Hematopoietic multipotent progenitor cell (in vitro differentiated cells): ENCODE measurements at places on chromosomes 1 and 21. TPM values are rescaled to one million over a fixed set of nuclear protein-coding genes. Genes with fewer than 3 reads are reported as not detected.

The ALPL gene
- total RNA-seq: 0.81 TPM

The KRTAP20-3 gene
- total RNA-seq: not detected

The COL18A1 gene
- 12.9 TPM for total RNA-seq

The GBP6 gene
- total RNA-seq: under 0.01 TPM

DNA sequence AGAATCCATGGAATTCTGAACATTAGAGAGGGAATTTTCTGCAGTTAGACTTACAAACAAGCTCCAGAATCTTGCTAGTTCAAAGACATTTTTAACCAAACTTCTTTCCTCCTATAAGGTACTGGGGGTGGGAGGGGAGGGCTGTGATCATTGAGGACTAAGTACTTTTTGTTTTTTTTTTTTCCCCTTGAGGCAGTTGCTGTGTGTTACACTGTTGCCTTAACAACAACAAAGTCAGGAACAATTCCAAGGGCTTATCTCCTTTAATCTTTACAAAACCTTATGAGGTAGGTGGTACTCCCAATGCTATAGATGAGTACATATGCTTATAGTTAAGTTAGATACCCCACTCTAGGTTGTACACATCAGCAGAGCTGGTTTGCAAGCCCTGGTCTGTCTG, 62.9 kb downstream of the PPP1R12B start:
- DNase-seq: no peak

GRCh38 chr1:150922519-150922975, 3.6 kb upstream of the SETDB1 start:
- DNase-seq: peak; percentile 86

- no peak for DNase-seq
Observed at GRCh38 chr1:27941671-27942540, 7.1 kb downstream of the SMPDL3B start.

GRCh38 chr1:74429580-74429979, 82.8 kb downstream of the LRRC53 start:
- DNase-seq: no peak

DNA sequence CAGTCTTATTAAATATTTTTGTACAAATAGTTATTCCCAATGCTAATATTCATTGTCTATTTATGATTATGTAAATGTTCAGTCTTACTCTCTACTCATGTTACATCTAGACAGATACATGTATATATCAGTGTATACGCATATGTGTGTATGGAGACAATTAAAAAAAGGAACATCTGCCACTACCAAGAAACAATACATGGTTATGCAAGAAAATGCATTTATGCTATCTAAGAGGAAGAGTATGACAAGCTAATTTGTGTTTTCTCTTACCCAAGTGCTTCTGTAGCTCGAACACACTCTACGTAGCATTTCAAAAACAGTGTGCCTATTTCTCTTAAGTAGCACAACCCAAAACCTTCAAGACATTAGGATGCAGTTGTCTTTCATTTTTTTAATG, 6.1 kb upstream of the RLF start:
- DNase-seq: no peak

GRCh38 chr1:119204197-119204960, 63.9 kb upstream of the WARS2 start:
- no peak for DNase-seq

DNA sequence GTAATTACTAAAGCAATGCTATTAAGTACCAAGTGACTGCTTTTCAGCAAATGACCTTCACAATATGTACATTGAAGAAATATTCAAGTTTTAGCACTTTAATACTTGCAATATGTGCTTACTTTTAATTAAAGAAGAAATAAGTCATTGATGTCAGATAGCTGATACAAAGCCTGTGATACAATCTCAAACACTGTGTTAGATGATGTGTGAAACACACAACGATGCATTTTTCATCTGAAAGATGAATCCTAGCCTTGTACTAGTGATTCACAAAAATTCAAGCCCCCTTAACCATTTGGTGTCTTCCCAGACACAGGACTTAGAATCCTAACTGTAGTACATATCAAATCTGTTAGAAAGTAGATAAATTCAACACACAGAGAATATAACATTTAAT, 724.1 kb upstream of the ADAMTS5 start:
- DNase-seq: no peak

GRCh38 chr1:57307392-57308170, 116.3 kb downstream of the DAB1 start:
- DNase-seq: peak; percentile 21

DNA sequence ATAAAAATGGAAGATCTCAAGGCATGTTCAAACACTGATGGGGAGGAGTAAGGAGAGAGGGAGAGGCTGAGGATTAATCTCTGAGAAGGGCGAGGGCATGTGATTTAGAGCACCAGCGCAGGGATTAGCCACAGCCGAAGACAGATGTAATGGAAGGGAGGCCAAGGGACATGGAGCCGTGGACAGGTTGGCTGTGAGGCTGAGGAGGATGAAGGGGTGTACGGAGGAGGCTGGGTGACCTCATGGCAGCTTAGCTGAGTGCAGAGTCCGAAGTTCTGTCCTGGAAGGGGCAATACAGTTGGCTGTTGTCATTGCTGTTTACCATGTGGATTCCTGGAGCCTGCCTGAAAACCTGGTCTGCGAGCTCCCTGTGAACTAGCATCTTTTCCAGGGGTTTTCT, 342.8 kb downstream of the RPS6KC1 start:
- DNase-seq: no peak

GRCh38 chr21:43287795-43288755, 119.3 kb downstream of the CRYAA start:
- DNase-seq: no peak

- no peak for DNase-seq
Observed at GRCh38 chr1:92410706-92411105, 76.0 kb downstream of the GFI1 start.

DNA sequence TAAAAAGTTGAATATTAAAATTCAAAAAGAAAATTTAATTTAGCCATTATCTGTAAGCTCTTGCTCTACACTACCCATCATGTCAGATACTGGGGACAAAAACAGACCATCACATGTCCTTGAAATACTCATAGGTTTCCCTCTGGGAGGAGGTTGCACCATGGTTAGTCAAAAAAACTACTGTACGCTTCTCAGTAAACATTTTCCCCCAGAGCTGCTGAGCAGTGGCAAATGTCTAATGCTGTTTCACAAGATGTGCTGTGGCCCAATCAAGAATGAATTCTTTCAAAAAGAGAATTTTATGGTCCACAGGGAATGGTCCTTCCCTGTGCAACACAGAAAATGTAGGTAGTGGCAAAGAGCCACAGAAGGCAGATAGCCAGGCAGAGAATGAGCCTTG, 6.1 kb downstream of the SLC25A24 start:
- DNase-seq: no peak
